ENCODE measurements at places on chromosomes 2 and 18. TPM values are rescaled to one million over a fixed set of nuclear protein-coding genes. Genes with fewer than 3 reads are reported as not detected.

DNA sequence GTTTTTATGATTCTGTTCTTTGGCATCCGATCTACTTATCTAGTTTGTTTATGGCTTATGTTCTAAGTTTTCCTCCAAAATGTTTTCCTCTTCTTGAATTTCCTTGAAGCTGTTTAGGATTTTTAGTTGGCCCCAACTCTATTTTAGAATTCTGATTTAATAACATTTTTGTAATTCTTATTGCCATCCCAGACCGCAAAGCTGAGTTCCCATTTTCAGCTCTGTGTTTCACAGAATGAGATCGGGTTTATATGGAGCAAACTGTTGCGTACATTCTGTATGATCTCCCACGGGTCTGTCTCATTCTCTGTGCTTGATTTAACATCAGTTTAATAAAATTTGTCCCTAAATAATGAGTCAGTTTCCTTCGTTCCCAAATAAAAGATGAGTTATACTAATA lies 59.3 kb downstream of the DPP4 start:
- no peak for DNase-seq

The ZNF892 gene
- total RNA-seq: 11.5 TPM

GRCh38 chr2:8641301-8641965 lies 40.4 kb upstream of the ID2 start:
- no peak for DNase-seq

GRCh38 chr2:42878581-42878980 lies 86.2 kb upstream of the HAAO start:
- DNase-seq: no peak

GRCh38 chr2:161870401-161870930 lies 203.5 kb downstream of the DPP4 start:
- DNase-seq: no peak

DNA sequence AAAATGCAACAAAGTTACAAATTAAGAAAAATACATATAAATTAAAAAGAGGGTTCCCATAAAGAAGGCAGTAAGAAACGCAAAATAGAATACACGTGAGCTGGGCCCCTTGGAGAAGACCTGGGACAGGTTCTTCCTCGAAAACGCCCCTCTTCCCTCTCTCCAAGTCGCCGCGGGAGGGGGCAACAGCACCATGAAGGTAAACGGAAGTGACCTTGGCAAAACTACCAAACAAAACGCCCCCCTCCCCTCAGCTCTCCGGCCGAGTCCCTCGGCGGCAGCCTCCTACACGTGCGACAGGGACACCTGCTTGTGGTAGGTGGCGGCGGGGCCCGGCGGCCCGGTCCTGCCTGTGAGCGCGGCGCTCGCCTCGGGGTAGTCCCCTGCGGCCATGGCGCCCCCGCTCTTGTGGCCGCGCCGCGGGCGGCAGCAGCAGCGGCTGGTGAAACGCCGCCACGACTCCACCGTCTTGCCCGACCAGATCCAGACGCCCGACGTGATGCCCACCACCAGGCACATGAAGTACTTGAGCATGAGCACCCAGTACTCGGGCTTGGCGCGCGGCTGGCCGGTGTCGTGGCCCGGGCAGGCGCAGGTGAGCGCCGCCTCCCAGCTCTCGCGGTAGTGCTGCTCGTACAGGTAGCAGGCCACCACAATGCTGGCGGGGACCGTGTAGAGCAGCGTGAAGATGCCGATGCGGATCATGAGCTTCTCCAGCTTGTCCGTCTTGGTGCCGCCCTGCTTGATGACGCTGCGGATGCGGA lies 2.8 kb downstream of the FZD5 start:
- no peak for DNase-seq

GRCh38 chr2:21779786-21780185 lies 656.0 kb downstream of the TDRD15 start:
- DNase-seq: no peak

- DNase-seq: no peak
Observed at GRCh38 chr18:32439802-32440201, 30.9 kb downstream of the GAREM1 start.

The TEX51 gene
- not detected for total RNA-seq

- no peak for DNase-seq
Observed at GRCh38 chr2:120402067-120402433, 56.1 kb downstream of the INHBB start.

GRCh38 chr2:100344433-100344832 lies 22.1 kb upstream of the LONRF2 start:
- no peak for DNase-seq

DNA sequence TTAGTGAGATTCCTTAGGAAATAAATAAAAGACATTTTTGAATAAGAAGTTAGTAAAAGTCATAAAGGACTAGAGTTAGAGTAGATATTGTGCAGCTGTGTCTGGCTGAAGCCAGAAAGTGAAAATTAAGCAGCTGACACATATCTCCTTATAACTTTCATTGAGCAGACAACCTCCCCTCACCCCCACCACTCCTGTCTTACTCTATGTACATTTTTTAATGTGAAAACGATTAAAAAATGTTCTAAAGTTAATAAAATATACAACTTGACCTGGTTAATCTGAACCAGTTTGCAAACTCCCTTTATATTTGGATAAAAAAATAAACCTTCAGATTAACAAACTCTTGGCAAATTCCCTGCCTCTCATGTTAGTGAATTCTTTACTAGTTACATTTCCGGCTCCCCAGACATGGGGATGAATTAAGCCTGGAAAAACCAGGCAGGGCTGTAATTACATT lies 462.8 kb downstream of the MEIS1 start:
- DNase-seq: peak; percentile 76

The ATOH8 gene
- 18.3 TPM for total RNA-seq

DNA sequence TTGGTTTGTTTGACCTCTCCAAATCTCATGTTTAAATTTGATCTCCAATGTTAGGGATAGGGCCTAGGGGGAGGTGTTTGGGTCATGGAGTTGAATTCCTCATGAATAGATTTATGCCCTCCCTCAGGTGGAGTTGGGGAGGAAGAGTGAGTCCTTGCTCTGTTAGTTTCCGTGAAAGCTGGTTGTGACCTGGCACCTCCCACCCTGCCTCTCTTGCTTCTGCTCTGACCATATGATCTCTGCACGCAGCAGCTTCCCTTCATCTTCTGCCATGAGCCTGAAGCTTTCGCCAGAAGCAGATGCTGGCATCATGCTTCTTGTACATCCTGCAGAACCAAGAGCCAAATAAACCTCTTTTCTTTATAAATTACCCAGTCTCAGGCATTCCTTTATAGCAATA lies 231.6 kb upstream of the ERBB4 start:
- no peak for DNase-seq

The SELENOI gene
- 27.7 TPM for total RNA-seq

GRCh38 chr2:237798236-237799059 lies at the start of gene RBM44:
Gene RBM44 (plus strand): TSS chr2:237798779. CDS start chr2:237813610, 14,831 bp downstream.
- no peak for DNase-seq

GRCh38 chr18:13374468-13375301 lies 156.1 kb downstream of the LDLRAD4 start:
- no peak for DNase-seq

The IRS1 gene
- 28.5 TPM for total RNA-seq

GRCh38 chr18:55838841-55839240 lies 250.8 kb upstream of the TCF4 start:
- DNase-seq: no peak

GRCh38 chr2:164678631-164679149 lies 57.4 kb upstream of the GRB14 start:
- no peak for DNase-seq

- no peak for DNase-seq
Observed at GRCh38 chr2:148979164-148979918, 59.2 kb upstream of the LYPD6B start.

The FEZ2 gene
- total RNA-seq: 69.6 TPM

The DSG4 gene
- total RNA-seq: 0.26 TPM

DNA sequence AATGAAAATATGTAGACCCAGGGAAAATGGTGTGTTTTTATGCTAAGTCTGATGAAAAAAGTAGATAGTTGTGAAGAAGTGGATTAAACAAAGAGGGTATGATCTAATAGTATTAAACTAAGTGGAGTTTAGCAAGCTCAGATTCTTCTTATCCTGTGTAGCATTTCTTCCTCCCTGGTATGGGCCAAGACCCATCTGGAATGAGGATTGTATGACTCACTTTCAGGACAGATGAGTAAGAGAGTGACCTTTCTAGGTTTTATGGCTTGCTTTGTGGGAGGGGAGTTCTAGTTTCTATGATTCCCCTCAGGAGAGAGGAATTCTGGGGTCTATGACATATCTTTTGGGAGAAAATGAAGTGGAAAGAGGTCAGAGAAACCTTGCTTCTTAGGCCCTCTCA lies 550.1 kb downstream of the SPAG16 start:
- DNase-seq: no peak

GRCh38 chr2:218387369-218388194 lies 5.5 kb downstream of the SLC11A1 start:
- no peak for DNase-seq

DNA sequence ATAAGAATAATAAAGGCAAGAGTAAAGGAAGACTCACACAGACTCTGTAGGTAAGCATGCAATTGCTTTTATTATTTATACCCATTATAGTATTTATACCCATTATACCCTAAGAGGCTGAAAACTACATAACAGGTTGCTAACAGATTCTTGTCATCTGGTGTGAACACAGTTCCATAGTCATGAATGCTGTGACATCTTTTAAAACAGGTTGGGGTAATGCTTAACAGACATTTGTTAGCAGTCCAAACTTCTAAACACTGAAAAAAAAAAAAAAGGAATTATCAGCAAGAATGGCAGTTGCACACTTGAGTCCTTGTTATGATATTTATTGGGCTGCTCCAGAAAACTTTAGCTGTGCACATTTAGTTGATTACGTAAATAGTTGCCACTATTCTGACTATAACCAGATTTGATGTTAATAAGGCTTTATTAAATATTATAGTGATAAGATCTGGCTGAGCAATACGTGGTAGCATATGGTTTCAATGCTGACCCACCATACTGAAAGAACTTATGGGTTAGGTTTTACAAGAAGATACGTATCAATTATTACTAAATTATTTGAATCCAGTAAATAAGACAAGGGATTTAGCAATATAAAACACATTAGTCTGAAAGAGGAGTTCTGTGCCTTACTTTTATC lies 888.8 kb downstream of the LRRTM4 start:
- DNase-seq: no peak

GRCh38 chr2:150548527-150548926 lies 61.1 kb upstream of the RND3 start:
- DNase-seq: no peak

The AGXT gene
- total RNA-seq: not detected

GRCh38 chr2:101533561-101534148 lies 58.7 kb upstream of the RFX8 start:
- no peak for DNase-seq

DNA sequence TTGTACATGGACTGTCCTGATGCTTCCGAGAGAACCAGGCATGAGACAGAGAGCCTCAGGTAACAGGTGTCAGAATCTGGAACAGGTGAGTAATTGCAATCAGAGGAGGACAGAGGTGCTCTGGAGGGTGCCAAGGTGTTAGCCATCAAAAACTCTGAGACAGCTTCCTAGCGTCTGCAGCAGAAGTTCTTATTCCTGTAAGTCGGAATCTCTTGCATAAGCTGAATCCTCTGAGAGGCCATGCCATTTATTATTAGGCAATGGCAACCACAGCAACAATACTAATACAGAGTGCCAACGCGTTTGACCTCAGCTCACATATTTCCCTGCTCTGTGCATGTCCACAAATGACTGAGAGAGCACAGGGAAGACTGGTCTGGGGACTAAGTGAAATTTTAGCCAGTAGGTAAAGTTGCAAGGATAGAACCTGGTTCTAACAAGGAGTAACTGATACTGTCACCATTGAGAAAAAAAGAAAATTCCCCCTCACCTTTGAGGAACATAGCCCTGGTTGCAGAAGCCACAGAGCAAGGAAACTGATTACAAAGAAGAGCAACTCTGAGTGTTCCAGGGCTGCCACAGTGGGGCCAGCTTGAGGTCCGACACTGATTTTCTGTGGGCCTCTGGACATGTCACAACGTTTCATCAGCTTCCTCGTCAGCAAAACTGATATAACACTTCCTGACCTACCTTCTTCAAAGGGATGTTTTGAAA lies 55.1 kb upstream of the ACSL3 start:
- no peak for DNase-seq

The FOSL2 gene
- total RNA-seq: 40.9 TPM

DNA sequence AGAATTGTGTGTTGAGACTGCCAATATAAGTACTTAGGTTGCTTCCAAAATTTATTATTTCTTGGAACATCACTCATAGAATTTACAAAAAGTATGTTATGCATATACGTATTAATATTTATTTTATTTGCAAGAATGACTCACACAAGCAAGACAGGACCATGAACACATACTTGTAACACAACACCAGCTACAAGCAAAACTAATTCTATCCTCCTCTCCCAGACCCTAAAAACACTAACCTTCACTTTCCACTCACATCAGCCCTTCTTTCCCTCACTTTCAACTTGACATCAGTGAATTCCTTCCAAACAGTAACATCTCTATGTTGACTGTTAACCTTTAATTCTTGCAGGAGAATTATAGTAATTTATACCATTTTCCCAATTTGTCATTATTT lies 24.3 kb downstream of the OSBPL1A start:
- no peak for DNase-seq

DNA sequence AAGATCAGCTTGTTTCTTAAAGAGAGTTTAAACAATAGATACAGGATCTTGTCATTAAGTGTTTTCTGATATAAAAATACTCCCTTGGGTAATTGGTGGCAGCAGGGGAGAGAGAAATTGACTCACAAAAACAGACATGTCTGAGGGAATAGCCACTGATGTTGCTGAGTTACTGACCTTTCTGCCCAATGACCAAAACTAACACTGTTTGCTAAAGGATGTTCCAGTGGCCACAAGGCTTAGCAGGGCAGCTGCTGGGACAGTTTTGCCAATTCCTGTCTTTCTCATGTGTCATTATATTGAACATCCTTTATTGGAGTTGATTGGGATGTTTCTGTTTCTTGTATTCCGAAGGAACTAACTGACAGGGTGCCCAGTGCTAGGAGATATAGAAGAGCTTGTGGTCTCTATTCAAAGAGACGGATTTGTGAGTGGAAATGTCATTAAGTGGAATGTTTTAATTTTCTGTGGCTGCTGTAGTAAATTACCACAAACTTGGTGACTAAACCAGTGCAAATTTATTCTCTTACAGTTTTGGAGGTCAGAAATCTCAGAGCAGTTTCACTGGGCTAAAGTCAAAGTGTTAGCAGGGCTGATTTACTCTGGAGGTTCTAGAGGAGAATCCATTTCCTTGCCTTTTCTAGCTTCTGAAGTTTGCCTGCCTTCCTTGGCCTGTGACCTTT lies 124.8 kb upstream of the RMDN2 start:
- no peak for DNase-seq

DNA sequence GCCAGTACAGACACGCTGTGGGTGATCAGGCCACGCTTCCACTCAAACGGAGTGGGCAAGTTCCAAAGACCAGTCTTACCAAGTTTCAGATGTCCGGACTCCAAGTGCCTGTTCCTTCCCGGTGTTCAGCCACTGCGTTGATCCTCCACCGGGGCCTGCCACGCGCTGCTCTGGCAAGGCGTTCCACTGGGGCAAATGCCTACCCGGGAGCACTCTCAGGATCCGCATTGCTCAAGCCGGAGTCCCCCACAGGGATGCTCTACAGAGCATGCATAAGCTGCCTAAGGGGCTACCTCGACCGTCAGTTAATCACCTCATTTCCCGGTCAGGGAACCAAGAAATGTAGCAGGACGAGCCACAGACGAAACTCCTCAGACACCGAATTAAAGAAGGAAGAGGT lies 37.0 kb upstream of the CLASP1 start:
- no peak for DNase-seq

- DNase-seq: no peak
Observed at GRCh38 chr2:197284956-197285355, 25.6 kb downstream of the ANKRD44 start.

The PSMA8 gene
- not detected for total RNA-seq

The C2orf81 gene
- 0.74 TPM for total RNA-seq

GRCh38 chr2:120602251-120602650 lies 133.4 kb upstream of the GLI2 start:
- DNase-seq: no peak

The POTEC gene
- not detected for total RNA-seq

Measured in urinary bladder (tissue), 4 donors.